Breast epithelium (tissue), 4 donors: ENCODE measurements at places on chromosomes 2 and 18. TPM values are rescaled to one million over a fixed set of nuclear protein-coding genes. Genes with fewer than 3 reads are reported as not detected.

ZNF892 gene
- total RNA-seq: 8.6 TPM

NEU4 gene
- 0.44 TPM for total RNA-seq

TANC1 gene
- total RNA-seq: 18.9 TPM

PSTPIP2 gene
- total RNA-seq: 6.4 TPM

MARCO gene
- total RNA-seq: 6.9 TPM

CYBRD1 gene
- total RNA-seq: 761 TPM

RSAD2 gene
- 0.33 TPM for total RNA-seq

CTNNA2 gene
- total RNA-seq: 0.16 TPM

SOX11 gene
- 0.33 TPM for total RNA-seq

LINC00305 gene
- total RNA-seq: not detected

EFEMP1 gene
- total RNA-seq: 445 TPM

PECR gene
- total RNA-seq: 6.3 TPM

LOXHD1 gene
- 0.80 TPM for total RNA-seq

HTRA2 gene
- total RNA-seq: 34.5 TPM

TMEM182 gene
- 5.3 TPM for total RNA-seq

SULT1C4 gene
- 19.8 TPM for total RNA-seq

TCF23 gene
- total RNA-seq: not detected

OTOS gene
- total RNA-seq: not detected
